Stimulated activated CD8-positive, alpha-beta memory T cell treated with anti-CD3 and anti-CD28 coated beads, Interleukin-2, amount 100 ng/mL, for 1 hour (primary cell): ENCODE measurements at places on chromosomes 2 and 18.

DNA sequence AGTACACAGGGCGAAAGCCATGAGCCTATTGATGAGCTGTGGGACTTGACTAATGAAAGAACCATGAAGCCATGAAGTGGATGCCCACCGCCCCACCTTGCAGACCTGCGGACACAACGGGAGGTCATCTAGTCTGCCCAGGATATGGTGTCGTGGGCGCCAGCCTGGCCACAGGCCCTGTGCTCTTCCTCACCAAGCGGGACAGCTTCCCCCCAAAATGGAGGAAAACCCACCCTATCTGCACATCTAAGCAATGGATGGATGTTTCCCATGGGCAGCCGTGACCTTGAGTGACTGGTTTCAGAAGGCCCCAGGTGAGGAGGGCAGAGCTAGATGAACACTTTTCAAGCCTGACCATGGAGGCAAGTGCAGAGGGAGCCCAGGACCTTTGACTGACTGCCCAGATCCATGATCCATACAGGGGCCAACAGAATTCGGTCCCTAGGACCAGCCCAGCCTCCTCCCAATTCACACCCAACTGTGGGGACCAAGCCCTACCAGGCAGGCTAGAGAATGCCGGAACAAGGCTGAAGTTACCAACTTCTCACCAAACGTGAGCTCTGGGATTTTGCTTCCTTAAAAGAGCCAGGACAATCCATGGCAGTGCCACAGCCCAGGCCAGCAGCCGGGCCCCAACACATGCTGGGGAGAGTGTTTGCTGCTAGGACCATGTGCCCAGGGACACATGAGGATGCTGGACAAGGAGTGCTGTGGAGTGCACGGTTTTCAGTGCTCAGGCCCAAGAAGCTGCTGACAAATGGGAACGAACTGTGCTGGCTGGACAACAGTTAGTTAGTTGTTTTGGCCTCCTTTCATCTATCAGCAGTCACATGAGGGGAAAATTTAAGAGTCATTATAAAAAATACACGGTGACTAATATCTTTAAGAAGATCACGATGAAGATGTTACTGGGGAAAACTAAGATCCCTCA lies 249.4 kb downstream of the HDAC4 start:
- no peak for DNase-seq

DNA sequence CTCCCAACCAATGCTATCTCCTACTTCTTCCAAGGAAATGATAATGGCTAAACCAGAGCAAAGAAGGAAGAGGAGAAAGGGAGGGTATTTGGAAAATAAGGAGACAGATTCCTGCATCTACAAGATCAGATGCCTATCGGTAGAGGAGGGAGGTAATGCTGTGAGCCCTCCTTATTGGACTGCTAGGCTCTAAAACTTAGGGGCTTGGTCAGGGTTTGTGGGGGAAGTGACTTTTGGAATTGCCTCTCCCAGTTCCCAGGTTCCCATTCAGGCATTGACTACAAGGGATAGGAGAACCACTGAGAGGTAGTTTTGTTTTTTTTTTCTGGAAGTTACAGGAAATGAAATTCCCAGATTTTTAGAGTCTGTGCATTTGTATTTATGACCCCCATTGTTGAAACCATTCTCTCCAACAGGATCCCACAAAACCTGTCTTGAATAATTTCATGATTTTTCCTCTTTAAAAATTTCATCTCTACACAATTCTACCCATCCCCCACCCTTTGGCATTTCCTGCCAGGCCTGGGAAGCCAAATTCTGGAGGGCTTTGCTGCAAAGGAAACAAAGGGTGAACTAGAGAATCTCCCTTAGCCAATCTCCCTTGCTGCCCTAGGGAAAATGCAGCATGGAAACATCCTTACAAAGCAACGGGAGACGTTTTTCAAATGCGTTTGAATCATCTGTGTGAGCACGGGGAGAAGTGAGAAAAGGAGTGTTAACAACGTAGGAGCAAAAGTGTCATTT lies 282.1 kb upstream of the EPAS1 start:
- DNase-seq = no peak

- DNase-seq = no peak
These were observed 176.1 kb downstream of the TMEM18 start for GRCh38 chr2:501130-501529.

DNA sequence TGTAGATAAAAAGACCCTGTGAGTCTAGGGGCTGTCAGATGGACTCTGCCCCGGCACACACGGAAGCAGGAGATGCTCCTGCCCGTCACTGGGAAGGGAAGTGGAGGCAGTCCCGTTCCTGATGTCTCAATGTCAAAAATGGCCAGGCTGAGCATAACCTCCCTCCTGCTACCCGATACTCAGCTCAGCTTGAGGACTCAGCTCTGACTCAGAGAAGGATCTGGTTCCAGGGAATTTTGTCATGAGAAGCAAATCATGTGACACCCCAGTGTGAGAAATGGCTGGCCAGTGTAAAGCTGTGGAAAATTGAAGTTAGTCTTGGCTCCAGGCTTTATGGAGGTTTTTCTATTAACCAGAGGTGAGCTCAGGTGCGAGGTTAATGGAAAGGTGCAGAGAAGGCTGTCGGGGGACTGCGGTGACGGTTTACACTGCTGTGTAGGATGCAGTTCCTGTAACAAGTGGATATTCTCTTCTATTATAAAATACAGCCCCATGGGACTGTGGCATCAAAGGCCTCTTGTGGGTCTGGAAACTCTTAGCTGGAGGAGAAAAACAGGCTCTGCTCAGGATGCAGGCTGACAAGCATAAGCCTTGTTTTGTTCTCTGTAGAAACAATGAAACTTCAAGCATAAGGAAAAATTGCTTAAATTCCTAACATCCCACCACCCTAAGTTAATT lies 24.7 kb upstream of the AGAP1 start:
- no peak for DNase-seq

GRCh38 chr2:107448160-107448559 lies 378.5 kb upstream of the RGPD4 start:
- no peak for DNase-seq

DNA sequence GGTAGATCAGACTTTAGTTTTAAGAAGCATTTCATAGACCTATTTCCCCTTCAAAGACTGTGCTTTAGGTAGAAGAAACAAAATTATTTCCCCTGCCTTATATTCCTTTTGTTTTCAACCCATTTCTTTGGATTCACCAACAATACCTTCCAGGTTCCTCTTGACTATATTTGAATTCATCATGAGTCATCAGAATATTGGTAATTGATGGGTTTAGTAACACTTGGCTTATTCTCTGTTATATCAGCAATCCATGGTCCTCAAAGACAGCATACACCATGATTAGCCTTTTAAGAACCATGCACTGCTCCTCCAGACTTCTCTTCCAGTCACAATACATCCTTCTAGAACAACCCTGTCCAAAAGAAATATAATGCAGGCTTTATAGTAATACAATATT lies 83.0 kb upstream of the NOSTRIN start:
- no peak for DNase-seq
